ENCODE measurements at places on chromosomes 4 and X.
A peak's percentile ranks its signal among the peaks of the same experiment; 100 is the strongest.

- no peak for DNase-seq
Measured at GRCh38 chrX:12961196-12961718, 13.7 kb upstream of the TMSB4X start.

DNA sequence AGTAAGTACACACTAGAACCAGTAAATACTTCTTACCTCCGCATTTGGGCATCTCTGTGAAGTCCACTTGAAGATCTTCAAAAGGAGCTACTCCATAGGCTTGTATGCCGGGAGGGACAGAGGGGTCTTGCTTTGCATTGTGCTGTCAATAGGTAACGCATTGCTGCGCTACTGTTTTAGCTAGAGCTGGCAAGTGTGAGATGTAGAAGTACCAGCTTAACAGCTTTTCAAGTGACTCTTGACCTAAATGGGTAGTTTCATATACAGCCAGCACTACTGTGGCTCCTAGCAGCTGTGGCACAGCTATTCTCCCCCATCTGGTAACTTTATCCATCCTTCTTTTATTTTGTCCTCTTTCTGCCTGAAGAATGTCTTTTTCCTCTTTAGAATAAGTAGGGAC, 205.3 kb upstream of the KLF8 start:
- DNase-seq = no peak

- no peak for DNase-seq
Measured at GRCh38 chr4:10806953-10807645, 122.5 kb upstream of the CLNK start.

- no peak for DNase-seq
Measured at GRCh38 chrX:110409925-110410324, 51.3 kb downstream of the RTL9 start.

DNA sequence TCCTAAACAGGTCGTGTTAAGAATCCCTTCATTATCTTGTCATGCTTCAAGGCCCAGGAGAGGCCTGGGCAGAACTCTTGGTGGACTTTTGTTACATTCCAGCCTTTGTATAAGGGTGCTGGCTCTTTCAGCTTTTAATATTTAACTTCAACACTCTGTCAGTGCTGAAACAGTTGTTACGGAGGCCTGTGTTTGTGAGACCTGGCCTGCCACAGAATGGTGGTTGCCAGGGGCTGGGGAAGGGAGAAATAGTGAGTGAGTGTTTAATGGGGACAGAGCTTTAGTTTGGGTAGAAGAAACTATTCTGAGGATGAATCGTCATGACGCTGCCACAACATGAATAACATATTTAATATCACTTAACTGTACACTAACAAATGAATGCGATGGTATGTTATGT, 1027.6 kb upstream of the PRKX start:
- DNase-seq = no peak

- peak; percentile 76 for DNase-seq
Measured at GRCh38 chr4:22515145-22515887, 550 bp downstream of the ADGRA3 start.

DNA sequence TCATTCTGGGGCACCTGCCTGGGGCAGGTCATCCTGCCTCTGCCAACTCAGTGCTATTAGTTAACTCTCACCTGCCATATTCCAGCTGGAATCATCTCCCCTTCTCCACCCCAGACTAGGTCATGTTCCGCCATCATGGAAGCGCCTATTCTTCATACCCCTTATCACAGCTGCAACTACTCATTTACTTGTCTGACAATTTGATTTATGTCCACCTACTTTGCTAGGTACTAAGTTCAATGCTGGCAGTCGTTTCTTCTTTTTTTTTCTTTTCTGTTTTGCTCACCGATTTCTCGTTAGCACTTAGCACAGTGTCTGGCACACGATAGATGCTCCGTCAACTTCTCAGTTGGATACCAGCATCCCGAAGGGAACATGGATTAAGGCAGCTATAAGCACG, 1.1 kb upstream of the FMR1 start:
- no peak for DNase-seq

- no peak for DNase-seq
Measured at GRCh38 chr4:174135530-174135929, 147.9 kb downstream of the FBXO8 start.

DNA sequence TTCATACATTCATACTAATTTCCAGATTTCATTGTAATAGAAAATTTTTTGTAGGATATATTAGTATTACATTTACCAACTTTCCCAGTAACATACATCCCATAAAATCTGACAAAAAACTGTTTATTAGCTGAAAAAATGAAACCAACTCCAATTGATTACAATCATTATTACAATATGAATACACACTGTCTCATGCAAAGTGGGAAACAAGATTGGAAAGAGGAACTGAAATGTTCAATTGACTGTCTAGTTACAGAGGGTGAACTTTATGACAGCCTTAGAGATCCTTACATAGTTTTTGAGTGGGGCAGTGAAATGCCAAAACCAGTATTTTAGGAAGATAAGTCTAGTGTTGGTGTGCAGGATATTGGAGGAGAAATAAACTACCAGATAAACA, 2.3 kb upstream of the AMBN start:
- DNase-seq = no peak

DNA sequence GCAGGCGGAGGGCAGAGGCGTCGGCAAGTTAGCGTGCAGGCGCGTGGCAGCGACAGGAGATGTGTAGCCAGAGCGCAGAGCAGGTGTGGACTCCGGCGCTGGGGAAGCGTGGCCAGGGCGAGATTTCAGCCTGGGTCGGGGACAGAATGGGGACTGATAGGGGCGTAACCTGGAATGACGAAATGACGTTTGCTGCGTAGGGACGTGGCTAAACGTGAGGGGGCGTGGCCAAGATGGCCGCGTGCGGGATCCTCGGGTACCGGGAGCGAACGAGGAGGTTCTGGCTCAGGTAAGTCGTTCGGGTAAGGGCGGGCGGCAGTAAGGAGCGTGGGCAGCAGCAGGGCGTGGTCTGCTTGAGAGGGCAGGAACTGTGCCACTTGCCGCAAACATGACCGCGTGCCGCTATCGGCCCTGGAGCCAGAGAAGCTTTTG, 10.9 kb upstream of the CLTRN start:
- DNase-seq = peak; percentile 54

- no peak for DNase-seq
Measured at GRCh38 chrX:148904421-148905111, 404.1 kb downstream of the AFF2 start.

- DNase-seq = no peak
Measured at GRCh38 chrX:97524340-97524739, 640.6 kb downstream of the RPA4 start.

GRCh38 chr4:79074040-79074439, 134.8 kb upstream of the PAQR3 start:
- DNase-seq = no peak

DNA sequence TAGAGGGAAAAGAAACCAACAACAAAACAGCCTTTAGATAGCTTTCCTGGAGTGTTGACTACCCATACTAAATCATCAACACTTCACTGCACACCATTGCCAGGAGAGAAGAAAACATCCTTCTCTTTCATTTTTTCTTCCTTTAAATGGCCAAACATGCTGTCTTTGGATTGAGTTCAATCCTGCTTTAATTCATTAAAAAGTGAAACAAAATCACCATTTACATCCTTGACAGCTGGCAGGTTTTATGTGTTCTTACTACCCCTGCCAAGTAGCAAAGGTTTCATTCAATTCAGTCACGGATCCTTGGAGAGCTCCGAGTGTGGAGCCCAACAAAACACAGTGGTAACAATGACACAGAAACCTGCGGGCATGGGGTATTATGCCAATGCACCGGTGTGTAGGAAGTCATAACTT, 568.3 kb downstream of the ANKRD50 start:
- no peak for DNase-seq

GRCh38 chr4:37732526-37733186, 46.5 kb upstream of the RELL1 start:
- no peak for DNase-seq

DNA sequence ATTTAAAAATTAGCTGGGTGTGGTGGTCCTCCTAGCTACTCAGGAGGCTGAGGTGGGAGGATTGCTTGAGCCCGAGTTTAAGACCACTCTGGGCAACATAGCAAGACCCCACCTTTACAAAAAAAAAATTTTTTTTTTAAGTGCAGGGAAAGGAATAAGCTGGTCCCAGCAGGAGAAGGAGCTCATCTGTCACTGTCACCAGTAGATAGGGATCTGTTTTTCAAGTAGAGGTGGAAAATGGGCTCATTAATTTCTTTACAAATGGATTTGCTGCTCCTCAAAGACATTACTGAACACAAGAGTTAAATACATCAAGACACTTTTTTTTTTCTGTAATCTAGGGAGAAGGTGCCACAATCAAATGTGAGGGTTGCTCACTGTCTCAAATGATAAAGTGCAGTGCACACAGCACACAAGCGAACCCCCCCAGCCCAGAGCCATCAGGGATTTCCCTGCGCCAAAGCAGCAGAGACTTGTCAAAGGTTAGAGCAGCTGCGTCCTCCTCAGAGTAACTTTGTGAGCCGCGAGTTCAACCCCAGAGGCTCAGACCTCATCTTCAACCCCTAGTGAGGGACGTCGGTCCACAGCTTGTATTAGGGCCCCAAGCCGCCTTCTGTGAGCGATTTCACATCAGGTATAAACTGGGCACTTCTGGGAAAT, 14.3 kb upstream of the MTNR1A start:
- no peak for DNase-seq

- DNase-seq = no peak
Measured at GRCh38 chr4:132333724-132334047, 815.4 kb upstream of the PCDH10 start.

DNA sequence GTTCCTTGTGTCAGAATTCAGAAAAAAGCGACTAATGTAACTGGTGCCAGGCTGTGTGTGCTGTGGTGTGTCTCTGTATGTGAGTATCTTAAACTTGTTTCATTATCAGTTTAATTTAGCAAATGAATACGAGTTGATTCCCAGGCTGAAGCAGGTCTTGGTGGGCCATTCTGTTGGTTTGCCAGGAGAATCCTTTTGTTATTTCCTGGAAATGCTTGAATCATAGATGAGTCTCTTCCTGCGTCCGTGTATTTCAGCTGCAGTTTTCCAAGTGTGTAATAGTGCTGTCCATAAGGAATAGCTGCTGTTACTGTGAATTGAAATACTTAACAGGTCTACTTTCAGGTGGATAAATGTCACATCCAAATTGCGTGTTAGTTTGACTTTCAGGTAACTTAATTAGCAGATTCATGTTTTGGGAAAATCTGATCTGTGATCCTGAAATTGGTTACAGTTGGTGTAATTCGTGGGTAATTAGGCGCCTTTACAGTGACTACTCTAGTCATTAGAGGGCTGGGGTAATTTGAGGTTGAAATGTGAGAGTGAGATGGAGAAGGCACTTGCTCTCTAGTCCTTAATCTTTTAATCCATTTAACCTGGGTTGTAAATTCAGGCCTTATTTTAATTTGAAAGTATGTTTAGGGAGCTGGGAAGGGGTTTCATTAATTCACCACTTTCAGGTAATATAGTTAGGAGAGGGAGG, 23.8 kb downstream of the TMEM131L start:
- no peak for DNase-seq

GRCh38 chrX:76407795-76408194, 19.7 kb upstream of the MAGEE1 start:
- DNase-seq = no peak

DNA sequence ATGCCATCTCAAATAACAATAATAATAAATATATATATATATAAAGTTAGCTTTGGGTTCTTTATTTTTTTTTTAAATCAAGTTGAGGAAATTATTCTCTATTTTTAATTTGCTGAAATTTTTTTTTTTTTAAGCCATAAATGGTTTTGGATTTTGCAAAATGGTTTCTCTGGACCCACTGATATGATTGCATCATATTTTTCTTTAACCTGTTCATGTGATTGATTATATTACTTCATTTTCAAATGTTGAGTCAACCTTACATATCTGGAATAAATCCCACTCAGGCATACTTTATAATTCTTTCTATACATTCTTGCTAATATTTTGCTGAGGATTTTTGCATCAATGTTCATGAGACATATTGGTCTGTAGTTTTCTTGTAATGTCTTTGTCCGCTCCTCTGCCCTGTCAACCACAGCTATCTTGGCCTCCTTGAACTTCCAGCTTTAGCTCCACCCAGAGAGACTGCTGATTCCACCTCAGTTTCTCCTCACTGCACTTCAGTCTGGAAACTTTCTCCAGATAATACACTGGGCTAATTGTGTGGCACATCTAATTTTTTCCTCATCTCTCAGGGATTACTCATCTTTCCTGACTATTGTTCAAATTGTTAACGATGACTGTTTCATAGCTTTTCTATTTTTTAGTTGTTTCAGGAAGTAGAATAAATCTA, 160.9 kb upstream of the GIMD1 start:
- DNase-seq = no peak

DNA sequence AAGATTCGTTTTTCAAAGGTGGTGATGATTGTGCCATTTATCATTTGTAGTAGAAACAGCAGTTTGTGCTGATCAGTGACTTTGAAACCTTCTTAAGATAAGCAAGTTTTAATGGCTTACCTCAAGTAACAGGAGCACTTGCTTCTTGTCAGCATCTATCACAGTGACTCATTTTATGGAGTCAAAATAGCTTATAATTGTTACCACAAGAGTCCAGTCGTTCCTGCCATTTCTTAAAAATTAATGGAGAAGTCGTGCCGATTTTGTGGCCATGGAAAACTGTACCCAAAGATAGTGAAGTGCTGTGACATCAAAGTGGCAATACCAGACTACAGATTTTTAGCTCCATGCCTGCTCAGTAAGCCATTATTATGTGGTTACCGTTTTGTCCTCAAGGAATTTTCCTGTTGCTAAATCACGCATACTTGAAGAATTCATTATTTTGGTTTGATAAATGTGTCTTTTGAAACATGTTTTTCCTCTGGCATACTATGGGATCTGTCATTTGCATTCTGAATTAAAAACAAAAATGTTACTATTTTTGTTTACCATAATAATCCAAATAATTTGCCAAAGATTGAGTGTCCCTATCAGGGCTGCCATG, 129.9 kb downstream of the CBR4 start:
- no peak for DNase-seq

DNA sequence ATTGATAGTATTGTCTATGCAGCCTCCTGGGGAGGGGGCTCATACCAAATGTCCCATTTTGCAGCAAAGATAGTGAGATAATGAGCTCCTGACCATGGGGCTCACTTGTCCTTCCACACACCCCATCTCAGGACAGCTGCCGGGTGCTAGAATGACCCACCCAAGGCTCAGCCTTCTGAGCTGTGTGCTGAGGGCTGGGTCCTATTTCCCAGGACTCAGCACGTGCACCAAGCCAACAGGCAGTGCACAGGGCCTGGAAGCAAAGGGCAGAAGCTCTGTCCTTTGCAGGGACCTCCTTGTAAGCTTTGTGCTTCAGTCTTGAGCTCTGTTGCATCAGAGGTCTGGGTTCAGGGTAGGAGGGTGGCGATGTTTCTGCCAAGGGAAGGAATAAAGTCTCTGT, 11.2 kb upstream of the ABLIM2 start:
- DNase-seq = peak; percentile 60

DNA sequence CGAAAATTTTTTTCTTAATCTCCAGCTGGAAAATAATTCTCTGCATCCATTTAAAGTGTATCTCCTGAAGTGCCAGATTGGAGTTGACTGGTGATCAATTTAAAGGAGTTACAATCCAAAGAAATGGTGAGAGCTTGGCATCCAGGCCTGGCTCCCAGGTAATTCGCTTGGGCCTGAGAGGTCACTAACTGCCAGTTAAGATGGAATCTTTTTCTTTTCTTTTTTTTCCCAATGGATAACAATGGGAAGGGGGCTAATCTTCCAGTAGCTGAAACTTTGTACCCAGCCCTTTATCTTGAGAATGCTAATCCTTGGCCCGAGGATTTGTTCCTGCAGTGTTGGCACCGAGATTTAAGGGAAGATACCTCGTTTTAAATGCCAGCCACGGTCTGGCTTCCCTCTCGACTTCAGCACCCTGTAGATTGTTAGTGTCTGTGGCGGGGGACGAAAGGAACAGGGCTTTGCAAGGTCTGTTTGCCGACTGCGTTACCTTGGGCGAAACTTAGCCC, 13.3 kb upstream of the PITX2 start:
- DNase-seq = no peak
